ENCODE measurements at places on chromosomes 5 and 9.

- no peak for DNase-seq
These were observed 56.0 kb downstream of the TRIP13 start for GRCh38 chr5:948472-949274.

DNA sequence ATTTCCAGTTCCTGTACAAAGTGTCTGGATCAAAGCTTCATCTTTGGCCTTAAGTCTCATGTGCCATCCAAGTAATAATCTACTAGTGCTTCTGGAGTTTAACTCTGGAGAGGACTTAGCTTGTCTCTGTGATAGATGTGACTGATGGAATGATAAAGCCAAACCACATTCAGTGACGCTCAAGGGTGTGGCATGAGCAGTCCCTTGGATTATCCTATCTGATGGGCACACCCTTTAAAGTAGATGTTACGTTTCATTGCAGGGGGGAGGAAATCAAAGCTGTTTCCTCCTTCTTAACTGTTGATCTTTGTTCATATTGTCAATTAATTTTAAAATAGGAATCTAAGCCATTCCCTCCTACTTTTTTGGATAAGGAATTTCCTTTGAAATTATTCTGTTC is 8.5 kb upstream of the EGFLAM start:
- DNase-seq = no peak

- no peak for DNase-seq
These were observed 25.3 kb downstream of the EFCAB9 start for GRCh38 chr5:172219296-172219695.

GRCh38 chr5:128673000-128673399 is 135.0 kb upstream of the FBN2 start:
- DNase-seq = no peak

Measured in hepatic stellate cell (primary cell).